A673 (cell line): ENCODE measurements at places on chromosomes 6 and 20. TPM values are rescaled to one million over a fixed set of nuclear protein-coding genes. Genes with fewer than 3 reads are reported as not detected.

PCK1 gene
- not detected in 2 replicates for total RNA-seq

RIPPLY2 gene
- 3.0 and 4.0 TPM in 2 replicates for total RNA-seq

PI16 gene
- total RNA-seq = not detected in 2 replicates

ATP6V1G2 gene
- total RNA-seq = 2.5 and 3.1 TPM in 2 replicates

FAM83B gene
- total RNA-seq = 0.31 and 0.41 TPM in 2 replicates

CD93 gene
- total RNA-seq = 0.06 TPM in 1 of 2 replicates, not detected in the other

OLIG3 gene
- not detected in 2 replicates for total RNA-seq

DNA sequence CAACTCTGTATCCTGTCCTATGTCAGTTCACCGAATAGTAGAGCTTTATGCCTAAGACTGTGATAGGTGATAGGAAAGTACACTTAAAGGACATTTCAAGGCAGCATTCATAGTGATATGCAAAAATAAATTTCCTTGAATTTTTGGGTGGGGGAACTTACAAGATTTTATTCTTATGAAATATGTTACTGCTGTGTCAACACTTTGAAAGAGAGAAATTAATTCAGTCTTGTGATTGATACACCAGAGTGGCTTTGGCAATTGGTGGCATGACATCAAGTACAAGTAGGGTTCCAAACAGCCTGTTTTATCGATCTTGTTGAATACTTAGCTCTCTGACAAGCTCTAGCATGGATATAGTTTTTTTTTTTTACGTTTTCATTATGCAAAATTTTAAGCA, 72.3 kb downstream of the QKI start:
- DNase-seq = no peak

GRCh38 chr6:118377711-118378414, 170.2 kb upstream of the PLN start:
- no peak for DNase-seq

GRCh38 chr6:47071681-47072080, 29.5 kb upstream of the ADGRF1 start:
- DNase-seq = no peak

GRCh38 chr6:158649289-158650143, at the start of gene SYTL3:
Gene SYTL3 (plus strand): TSS chr6:158650054. CDS start chr6:158663269, 13,215 bp downstream.
- DNase-seq = no peak
